ENCODE measurements at places on chromosomes 13 and 19.

GRCh38 chr13:38636073-38636472 is 50.8 kb upstream of the FREM2 start:
- DNase-seq = no peak

DNA sequence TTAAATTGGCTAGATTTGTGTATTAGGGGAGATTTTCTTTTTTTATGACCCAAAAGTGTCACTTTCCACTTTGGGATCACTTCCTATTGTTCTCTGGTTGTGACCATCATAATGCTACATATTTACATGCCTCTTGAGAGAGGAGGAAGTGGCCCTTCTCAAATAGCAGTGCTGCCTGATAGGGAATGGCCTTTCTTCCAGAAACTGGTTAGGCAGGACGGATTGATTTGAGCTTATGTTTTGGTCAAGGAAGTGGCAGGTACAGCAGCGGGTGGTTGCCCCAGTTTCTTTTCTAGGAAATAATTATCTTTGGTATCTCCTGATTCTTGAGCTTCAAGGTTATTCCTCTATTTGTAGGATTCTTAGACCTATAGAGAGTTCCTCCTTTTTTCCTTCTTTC is 21.9 kb upstream of the WTIP start:
- no peak for DNase-seq

- no peak for DNase-seq
These were observed 510.0 kb upstream of the KLF12 start for GRCh38 chr13:74644229-74644628.

DNA sequence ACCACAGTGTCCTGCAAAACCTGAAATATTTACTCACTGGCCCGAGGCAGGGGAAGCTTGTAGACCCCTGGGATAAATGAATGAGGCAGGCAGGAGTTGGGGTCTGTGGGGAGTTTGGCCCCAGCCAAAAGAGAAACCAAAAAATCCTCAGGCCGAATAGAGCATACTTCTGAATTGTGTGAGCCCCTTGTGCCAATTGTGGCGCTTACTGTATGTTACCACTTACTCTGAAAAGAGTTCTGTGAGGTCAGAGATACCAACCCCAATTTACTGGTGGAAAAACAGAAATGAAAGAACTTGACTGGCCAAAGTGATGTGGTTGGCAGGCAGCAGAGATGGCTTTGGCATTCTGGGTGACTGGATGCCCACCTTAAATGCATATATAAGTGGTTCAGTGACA is 6.9 kb downstream of the CARM1 start:
- peak; percentile 64 for DNase-seq

DNA sequence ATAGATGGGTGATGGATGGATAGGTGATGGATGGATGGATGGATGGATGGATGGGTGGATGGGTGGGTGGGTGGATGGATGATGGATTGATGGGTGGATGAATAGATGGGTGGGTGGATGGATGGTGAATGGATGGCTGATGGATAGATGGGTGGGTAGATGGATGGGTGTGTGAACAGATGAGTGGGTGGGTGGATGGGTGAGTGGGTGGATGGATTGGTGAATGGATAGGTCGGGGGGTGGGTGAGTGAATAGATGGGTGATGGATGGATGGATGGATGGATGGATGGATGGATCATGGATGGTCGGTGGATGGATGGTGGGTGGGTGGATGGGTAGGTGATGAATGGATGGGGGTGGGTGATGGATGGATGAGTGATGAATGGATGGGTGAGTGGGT is 3.5 kb downstream of the SMIM24 start:
- DNase-seq = no peak

DNA sequence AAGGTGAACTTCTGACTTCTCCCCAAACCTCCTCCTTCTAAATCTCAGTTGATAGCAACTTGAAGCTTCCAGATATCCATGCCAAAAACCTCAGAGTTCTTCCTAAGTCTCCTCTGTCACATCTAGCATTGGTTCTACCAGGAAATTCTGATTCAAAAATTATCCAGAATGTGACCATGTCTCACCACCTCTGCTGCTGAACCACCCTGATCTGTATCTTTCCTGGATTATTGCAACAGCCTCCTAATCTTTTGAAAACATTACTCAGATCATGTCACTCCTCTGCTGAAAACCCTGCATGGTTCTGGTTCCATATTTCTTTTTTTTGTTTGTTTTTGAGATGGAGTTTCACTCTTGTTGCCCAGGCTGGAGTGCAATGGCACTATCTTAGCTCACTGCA is 78.7 kb upstream of the TNFSF11 start:
- no peak for DNase-seq

- DNase-seq = no peak
These were observed 16.6 kb downstream of the SPACA7 start for GRCh38 chr13:112392719-112393118.

DNA sequence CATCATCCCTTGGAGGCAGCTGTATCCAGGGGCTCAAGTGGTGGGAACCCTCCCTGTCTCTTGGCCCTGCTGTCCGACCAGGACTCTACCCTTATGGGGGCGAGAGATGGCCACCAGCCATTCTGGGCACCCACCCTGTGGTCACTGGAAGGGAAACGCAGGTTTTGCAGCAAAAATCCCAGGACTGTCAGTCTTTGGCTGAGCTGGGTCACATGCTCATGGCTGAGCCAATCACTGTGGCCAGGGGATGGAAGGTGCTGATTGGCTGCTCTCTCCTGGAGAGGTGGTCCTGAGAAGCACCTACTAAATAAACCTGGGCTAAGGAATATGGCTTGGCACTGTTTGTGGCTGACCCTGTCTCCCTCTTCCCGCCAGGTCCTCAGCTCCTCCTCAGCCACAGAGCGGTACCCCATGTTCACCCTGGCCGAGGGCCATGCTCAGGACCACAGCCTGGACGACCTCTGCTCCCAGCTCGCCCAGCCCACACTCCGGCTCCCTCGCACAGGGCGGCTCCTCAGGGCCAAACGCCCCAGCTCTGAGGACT is 8.9 kb downstream of the ATG4D start:
- DNase-seq = peak; percentile 40

GRCh38 chr13:113927661-113928581 is 46.0 kb downstream of the C13orf46 start:
- DNase-seq = no peak
